Brain microvascular endothelial cell (primary cell): ENCODE measurements at places on chromosomes 4 and X.

DNA sequence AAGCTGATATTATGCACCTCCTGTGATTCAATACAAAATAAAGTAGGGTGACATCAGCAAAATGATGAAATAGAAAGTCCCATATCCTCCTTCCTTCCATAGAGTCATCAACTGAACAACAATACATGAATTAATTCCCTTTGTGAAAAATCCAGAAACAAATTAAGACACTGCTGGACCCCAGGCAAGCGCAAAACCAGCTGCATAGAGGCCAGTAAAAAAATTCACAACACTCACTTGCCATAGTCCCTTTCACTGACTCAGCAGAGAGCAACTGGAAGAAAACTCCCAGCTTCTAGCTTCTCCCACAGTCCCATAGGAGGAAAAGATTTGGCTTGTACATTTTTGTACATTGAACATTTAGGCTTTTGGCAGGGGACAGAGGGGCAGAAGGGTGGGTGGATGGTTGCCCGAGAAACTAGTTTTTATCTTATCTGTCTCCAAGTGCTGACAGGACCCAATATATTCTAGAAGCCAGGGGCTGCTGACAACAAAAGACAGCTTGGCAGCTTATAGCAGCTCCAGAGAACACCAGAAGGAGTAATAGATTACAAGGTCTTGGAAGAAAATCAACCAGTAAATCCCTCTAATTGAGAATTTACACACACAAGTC, 124.6 kb downstream of the NDST3 start:
- DNase-seq = no peak

DNA sequence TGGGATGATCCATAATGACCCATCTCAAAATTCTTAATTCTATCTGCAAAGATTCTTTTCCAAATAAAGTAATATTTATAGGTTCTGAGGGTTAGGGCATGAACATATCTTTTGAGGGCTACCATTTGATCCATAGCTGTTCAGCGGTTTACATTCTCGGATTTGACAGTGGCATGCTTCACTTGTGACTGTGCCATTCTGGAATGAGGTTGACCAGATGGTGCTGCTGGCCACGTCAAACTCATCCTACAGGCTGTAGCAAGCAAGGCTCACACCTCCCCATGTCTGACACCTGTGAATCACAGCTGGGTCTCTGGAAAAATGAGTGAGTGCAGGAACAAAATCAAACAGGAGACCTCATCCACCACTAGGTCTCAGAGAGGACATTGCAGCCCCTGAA, 280.5 kb downstream of the DHRSX start:
- DNase-seq = no peak

DNA sequence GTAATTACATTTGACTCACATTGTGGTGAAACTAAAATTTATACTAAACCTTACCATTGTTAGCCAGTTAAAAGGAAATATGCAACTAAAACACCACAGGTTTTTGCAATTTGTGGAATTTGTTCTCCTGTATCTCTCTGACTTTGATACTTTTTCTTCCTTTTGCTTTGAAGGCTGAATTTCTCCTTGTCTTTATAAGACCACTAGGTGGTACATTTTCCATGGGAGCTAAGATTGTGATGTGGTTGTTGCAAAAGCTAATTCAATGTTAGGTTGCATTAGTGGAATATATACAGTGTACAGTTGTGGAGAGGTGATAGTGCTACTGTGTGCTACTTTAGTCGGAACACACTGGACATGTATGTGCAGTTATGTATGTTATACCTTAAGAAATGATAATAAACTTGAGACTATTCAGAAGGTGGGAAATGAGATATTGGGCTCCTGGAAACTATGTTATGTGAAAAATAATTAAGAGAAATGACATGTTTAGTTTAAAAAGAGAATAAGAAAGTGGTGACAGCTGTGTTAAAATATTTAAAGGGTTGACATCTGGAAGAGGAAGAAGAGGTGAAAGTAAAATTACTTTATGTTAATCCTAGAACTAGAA, 70.3 kb downstream of the ARL9 start:
- DNase-seq = no peak

DNA sequence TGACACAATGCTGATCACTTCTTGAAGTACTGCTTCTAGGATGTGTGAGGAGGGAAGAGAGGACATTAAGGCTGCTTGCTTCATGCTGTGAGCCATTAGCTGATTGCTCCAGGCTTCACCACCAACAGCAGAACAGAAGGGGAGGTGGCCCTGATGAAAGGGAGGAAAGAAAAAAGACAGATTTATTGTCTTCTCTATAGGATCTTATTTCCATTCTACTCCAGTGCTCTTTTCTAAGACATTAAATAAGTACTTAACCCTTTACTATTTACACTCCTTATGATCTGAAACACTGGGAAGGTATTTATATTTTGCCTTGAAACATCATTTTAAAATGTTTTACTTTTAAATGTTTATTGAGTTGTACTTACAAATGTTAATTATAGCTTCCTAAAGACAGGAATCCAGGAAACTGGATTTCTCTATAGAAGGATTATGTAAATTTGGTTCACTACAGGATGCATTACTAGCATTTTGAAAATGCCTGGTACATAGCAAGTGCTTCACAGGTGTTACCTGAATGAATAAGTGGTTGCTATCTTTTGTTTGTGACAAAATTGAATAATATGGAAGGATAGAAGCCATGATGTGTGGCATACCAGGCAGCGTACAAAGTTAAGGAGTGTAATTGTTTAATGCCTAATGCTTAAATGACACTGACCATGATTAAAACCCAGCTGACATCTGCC, 680.9 kb upstream of the ATOH1 start:
- no peak for DNase-seq

DNA sequence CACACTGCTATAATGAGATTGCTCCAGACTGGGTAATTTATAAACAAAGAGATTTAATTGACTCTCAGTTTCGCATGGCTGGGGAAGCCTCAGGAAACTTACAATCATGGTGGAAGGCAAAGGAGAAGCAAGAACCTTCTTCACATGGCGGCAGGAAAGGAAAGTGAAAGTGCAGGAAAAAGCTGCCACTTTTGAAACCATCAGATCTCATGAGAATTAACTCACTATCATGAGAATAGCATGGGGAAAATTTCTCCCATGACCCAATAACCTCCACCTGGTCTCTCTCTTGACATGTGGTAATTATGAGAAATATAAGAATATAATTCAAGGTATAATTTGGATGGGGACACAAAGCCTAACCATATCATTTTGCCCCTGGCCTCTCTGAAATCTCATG, 884.2 kb downstream of the GLUD2 start:
- no peak for DNase-seq

DNA sequence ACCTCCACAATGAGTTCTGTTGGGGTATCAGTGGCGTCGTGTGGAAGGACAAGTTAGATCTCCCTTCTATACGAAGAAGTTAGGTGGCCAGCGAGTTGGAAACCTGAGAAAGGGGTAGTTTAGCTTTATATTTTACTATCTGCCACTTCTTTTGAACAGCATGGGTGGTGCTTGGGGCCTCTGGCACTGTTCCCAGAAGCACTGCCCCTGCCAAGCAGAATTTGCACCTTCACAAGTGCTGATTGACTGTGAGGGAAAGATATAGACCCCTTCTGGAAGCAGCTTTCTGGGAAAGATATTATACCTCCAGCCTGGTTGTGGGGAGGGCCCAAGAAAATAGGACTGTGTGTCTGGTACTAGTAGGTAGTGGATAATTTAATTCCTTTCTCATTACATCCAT, 246.9 kb downstream of the FBXO8 start:
- DNase-seq = no peak
